Activated CD4-positive, CD25-positive, alpha-beta regulatory T cell (primary cell): ENCODE measurements at places on chromosomes 2 and 18.

DNA sequence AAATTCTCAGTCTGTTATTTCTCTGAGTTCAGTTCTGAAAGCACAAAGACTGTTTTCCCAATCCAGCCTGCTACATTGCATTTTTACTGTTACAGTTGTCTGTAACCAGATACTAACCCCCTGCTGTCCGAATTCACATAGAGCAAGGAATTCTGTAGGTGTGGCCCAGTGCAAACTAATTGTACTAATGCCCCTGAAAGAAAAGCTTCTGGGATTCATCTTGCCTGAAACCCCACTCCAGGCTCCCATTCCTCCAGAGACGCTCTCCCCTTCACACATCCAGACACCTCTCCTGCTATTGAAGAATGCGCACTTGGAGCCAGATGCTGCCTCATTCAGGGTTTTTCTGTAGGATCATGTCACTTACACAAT, 127.0 kb downstream of the TTC32 start:
- DNase-seq, result no peak

DNA sequence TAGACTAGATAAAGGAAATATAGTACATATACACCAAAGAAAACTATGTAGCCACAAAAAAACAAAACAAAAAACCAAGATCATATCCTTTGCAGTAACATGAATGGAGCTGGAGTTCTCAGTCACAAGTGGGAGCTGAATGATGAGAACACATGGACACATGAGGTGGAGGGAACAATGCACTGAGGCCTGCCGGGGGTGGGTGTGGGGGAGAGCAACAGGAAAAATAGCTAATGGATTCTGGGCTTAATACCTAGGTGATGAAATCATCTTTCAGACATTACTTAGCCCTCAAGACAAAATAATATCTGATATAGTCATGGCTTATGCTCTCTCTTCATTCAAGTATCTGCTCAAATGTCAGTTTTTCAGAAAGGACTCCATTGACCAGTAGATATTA, 930.6 kb downstream of the LRP1B start:
- no peak for DNase-seq

GRCh38 chr2:11344956-11345677, 681 bp upstream of the ROCK2 start:
- DNase-seq, result peak; percentile 37

DNA sequence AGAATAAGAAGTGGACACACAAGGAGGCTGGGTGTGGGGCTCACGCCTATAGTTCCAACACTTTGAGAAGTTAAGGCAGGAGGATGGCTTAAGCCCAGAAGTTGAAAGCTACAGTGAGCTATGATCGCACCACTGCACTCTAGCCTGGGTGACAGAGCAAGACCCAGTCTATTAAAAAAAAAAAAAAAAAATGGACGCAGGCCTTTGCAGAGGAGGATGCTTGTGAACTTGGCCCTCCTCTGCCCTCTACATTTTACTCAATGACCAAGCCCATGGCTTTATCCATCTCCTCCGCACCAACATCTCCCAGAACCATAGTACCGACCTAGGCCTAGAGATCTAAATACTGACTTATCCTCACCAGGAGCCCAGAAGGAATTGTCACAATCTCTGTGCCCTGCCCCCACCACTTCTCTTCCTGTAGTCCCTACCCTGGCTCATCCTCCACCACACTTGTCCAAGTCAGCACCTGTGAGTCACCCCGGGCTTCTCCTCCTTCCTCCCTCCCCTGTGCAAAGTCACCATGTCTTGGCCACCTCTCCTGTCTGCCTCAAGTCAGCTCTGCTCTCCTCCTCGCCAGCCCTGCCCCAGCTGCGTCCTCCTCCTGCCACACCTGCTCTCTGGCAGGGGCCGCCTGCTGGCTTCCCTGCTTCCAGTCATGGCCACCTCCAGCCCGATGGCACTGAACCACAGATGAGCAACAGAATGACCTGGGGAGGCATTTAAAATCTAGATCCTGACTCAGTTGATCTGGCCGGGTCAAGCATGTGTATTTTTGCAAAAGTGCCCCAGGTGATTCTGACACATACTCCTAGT, 35.8 kb upstream of the ASPRV1 start:
- DNase-seq, result no peak

GRCh38 chr2:237383991-237384671, 29.8 kb downstream of the COL6A3 start:
- no peak for DNase-seq

GRCh38 chr2:11158916-11159573, 3.8 kb downstream of the SLC66A3 start:
- no peak for DNase-seq

- DNase-seq, result no peak
Observed at GRCh38 chr2:37168217-37168981, 11.6 kb upstream of the EIF2AK2 start.

DNA sequence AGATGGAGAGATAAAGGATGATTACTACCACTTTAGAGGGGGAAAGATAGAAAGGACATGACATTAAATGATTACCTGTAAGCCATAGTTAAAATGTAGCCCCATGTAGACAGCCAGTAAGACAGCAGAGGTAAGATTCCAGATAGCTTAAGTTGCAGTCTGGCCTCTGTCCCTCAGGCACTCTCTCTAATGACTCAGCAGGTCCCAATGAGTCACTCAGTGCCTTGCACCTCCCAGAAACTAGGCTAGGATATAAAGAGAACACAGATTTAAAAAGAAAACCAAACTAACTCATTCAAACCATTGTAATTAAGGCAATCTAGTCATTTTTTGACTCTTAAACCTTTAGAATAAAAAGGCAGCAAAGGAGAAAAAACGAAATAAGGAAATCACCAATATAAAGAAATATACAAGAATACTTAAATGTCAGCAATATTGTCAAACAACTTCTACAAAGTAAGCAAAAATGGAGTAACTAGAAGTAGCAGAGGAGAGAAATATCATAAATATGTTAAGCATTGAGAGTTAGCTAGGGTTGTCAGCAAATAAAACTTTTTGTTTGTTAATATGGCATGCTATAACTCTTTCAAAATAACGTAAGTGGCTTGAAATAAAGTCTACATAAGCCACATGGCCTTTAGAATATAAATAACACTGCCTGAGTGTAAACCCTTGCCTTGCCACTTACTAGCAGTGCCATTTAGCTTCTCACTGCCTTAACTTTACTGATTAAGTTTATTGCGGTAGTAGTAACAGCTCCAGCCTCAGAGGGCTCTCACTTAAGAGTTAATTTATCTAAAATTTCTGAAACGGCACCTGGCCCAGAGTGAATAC, 48.5 kb downstream of the SOCS6 start:
- DNase-seq, result no peak

- no peak for DNase-seq
Observed at GRCh38 chr2:47272905-47273758, 118.0 kb upstream of the STPG4 start.

DNA sequence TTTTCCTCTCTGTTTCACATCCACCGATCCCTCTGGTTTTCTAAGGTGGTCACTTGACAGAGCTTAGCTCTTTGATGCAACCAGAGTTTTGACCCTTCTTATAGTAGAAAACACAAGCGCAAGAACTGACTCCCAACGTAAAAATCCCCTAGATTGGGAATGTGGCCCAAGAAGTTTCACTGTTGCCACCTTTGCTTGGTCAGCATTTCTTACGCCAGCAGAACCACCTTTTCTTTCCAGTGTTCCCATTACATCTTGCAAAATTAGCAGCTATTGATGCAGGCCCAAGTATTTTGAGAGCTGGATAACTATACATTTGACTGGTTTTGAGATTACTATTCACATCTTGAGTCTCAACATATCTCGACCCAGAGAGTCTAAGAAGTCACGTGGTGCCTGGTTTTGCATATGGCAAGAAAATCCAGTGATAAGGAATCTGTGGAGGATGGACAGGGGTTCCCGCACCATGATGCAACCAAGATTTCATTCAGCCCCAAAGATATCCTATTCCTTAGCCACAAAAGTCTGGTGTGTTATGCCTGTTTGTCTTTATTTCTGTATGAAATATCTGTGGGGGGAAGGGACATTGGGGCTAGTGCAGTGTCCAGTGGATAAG, 37.9 kb downstream of the FBLN7 start:
- no peak for DNase-seq

- no peak for DNase-seq
Observed at GRCh38 chr2:41934329-41934958, 113.4 kb upstream of the PKDCC start.

DNA sequence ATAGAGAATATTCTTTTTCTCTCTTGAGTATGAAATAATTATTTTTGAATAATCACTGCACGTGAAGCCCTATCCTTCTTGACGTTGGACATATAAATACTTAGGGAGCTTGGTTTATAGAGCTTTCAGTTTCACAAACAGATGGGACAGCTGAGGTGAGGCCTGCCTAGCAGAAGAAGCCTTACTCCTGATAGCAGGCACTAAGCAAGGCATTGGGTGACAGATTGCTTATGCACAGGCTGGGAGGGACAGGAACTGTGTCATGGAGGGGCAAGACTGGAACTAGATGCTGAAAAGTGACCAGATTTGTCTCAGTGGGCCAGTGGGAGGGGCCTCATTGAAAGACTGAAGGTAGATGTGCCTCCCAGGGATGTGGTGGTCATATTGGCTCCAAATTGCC, 220.8 kb downstream of the NEDD4L start:
- DNase-seq, result no peak

- DNase-seq, result no peak
Observed at GRCh38 chr18:24918257-24918656, 433.7 kb downstream of the ZNF521 start.

- no peak for DNase-seq
Observed at GRCh38 chr18:51051105-51051712, 21.2 kb downstream of the SMAD4 start.

DNA sequence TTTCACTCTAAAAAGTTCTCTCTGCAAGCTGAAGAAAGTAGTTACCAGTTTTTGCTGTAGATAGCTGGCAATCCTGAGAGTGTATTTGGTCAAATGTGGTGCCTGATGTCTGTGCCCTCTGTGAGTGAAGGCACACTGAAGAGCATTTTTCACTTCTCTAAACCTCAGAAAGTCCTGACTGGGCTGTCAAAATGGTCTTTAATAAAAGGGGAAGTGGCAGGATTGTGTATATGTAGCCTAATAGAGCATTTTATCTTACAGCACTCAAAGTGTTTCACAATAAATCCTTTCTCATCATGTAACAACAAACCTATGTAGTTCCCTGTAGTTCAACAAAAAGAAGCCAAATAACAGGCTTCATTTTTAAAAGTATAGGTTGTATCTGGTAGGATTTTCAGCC, 1552.3 kb upstream of the SLC39A10 start:
- no peak for DNase-seq

- DNase-seq, result no peak
Observed at GRCh38 chr2:142725386-142725785, 152.1 kb upstream of the KYNU start.

DNA sequence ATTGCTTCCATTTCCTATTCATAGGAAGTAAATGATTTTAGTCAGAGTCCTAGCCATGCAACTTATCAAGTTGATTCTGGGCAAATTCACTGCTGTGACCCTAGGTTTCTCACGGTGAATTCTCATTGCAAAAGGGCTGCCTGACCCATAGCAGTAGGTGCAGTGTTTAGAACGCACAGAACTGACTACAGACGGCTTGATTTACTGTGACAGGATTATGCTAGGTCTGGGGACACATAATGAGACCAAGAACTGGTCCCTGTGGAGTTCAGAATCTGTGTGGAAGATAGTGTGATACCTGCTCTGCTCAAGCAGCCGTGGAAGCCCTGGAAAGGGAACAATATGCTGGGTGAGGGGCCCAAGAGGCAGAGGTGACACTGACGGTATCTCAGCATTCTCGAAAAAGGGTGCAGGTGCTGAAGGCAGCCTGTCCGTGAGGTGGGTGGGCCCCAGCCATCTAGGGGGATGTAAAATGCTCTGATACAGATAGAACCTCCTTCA, 46.4 kb downstream of the ABCG8 start:
- no peak for DNase-seq

DNA sequence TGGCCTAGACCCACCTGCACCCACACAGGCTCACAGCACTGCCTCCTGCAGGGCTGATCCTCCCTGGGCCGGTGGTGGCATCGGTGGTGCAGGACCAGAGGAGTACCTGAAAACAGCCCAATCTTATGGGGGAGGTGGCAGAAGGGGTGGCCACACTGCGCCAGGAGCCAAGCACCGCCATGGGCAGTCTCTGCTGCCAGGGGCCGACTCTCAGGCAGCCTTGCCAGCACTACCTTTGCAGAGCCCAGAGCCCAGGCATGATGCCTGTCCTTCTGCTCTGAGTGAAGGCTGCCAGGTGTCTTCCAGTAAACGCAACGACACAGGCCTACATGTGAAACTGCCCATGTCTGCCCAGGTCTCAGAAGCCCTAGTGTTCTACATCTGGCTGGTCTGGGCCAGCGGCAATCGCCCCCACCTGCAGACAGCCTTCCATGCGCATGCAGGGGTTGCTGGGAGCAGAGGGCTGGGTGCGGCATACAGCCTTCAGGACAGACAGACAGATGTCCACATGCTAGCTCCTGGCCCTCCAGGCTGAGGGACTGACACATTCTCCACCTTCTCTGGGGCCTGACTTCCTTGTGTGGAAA, 6.8 kb downstream of the HS6ST1 start:
- DNase-seq, result no peak

DNA sequence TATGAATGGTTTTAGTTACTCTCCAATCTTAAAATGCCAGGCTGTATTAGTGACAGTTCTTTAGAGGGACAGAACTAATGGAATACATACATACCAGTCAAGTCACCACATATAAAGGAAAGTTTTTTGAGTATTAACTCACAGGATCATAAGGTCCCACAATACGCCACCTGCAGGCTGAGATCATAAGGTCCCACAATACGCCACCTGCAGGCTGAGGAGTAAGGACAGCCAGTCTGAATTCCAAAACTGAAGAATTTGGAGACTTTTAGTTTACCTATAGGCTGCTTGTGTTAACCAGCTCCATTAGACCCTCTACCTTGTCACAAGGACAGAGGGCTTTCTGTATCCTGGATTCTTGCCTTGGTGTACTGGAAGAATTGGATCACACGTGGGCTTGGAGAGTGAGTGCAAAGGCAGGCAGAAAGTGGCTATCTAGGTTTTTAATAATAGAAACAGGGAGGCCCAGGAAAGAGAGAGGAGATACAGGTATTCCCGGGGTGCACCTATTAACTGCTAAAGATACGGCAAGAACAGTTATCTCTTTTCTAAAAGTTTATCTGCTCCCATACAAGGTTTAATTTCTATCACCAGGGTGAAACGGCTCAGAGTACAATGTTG, 234.9 kb upstream of the CYRIA start:
- DNase-seq, result no peak

DNA sequence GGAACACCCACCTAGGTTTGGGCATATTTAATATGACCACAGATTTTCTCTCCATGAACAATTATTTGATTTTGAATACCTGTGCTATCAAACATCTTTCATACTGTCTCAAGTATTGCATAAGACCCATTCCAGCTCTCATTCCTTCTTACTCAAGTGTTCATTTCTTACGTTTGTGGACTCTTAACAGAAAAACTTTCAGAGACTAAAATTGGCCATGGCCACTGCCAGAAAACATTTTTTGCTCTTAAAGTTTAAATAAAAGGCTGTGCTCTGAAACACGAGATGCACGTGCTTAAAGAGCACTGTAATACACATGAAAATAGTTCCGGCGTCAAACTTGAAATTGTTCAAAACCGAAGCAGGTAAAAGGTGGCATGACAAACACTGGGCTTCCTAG, 89.3 kb downstream of the LIMS1 start:
- DNase-seq, result no peak
